ENCODE measurements at places on chromosomes 7 and 10.

- DNase-seq, result no peak
These were observed 96.9 kb upstream of the FGFR2 start for GRCh38 chr10:121694966-121695643.

- DNase-seq, result peak; percentile 10
These were observed 727 bp downstream of the ATRNL1 start for GRCh38 chr10:115093776-115094408.

DNA sequence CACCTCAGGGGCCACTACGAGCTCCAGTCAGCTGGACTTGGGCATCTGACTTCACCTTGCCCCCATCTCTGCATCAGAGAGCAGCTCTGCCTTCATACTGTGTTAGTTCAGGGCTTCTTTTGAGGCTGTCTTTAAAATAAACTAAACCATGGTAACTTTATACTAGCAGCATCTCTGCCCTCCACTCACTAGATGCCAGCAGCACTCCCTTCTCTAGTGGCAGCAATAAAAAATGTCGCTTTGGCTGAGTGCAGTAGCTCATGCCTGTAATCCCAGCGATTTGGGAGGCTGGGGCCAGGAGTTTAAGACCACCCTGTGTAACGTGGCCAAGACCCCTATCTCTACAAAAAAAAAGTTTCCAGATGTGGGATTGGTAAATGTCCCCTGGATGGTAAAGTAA lies 584.4 kb downstream of the INHBA start:
- no peak for DNase-seq

DNA sequence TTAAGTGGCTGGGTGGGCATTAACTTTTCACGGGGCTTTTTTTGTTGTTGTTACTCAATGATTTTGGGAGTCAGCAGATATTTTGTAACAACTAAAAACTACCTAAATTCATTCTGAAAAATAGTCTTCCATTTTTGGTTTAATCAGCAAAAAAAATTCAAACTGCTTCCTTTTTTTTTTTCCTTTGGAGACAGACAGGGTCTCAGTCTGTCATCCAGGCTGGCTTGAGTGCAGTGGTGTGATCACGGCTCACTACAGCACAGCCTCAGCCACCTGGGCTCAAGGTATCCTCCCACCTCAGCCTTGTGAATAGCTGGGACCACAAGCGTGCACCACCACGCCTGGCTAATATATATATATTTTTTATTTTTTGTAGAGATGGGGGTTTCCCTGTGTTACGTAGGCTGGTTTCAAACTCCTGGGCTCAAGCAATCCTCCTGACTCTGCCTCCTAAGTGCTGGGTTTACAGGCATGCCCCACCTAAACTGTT lies 36.5 kb downstream of the SKIDA1 start:
- DNase-seq, result no peak

- DNase-seq, result no peak
These were observed 6.9 kb upstream of the PFKFB3 start for GRCh38 chr10:6195846-6196245.

GRCh38 chr10:103696094-103696410 lies 159.3 kb downstream of the SH3PXD2A start:
- no peak for DNase-seq

GRCh38 chr7:39043531-39043930 lies 65.8 kb downstream of the POU6F2 start:
- DNase-seq, result no peak

DNA sequence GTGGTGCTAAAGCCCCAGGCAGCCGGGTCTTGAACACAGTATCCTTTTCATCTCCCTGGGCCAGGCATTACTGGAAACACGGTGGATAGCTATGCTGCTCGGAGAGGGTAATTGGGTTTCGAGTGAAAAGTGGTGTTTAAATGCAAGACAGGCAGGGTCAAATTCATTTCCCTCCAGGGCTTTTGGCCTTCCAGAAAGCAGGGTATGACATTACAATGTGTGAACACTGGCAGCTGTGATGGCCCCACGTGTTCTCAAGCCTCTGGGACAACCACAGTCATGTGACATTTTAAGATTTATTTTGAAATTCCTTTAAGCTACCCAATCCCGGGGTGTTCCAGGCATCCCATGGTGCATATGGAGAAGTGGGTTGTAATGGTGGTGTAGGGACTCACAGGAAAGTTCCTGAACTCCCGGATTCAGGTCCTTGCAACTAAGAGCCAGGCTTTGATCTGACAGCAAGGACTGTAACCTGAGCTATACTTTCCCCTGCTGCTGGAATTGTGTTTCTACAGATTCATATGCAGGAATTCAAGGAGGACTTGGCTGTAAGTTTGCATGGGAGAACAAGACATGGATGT lies 46.8 kb downstream of the INSYN2A start:
- no peak for DNase-seq

DNA sequence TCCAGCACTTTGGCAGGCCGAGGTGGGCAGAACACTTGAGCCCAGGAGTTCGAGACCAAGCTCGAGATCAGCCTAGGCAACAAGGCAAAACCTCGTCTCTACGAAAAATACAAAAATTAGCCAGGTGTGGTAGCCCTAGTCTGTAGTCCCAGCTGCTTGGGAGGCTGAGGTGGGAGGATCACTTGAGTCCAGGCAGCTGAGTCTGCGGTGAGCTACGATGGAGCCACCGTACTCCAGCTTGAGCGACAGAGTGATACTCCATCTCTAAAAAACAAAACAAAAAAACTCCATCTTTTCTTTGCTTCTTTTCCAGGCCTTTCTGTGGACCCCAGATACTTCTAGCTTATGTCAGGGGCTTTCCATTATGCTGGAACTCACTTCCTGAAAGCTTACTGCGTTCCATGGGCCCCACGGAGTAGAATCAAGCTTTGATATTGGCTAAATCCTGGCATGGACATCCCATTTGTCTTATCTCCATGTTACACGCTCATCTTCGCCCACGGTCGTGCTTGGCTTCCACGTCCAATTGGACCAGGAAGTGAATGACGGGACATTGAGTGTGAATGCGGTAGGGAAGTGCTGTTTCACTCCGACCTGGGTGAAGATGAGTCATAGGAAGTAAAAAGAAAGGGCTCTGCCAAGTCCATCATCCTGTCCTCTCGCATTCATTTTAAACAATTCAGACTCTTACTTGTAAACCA lies 45.7 kb downstream of the FAM171A1 start:
- no peak for DNase-seq

DNA sequence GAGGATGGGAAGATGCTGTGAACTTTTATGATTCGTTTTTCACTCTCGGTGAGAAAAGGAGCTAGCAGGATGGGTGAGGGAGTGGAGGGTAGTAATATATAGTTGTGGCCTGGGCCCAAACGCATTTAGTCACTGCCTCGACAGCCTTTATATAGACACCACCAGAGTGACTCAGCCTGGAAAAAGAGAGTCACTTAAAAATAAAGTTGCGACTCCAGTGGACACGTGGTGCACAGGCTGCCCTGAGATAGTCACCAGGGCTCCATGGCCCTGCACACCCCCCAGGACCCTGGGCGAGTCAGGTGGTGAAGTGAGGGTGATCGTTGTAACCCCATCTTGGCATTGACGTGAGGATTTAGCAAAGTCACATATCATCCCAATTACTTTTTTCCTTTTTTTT lies 106.7 kb downstream of the CUX1 start:
- peak; percentile 28 for DNase-seq

DNA sequence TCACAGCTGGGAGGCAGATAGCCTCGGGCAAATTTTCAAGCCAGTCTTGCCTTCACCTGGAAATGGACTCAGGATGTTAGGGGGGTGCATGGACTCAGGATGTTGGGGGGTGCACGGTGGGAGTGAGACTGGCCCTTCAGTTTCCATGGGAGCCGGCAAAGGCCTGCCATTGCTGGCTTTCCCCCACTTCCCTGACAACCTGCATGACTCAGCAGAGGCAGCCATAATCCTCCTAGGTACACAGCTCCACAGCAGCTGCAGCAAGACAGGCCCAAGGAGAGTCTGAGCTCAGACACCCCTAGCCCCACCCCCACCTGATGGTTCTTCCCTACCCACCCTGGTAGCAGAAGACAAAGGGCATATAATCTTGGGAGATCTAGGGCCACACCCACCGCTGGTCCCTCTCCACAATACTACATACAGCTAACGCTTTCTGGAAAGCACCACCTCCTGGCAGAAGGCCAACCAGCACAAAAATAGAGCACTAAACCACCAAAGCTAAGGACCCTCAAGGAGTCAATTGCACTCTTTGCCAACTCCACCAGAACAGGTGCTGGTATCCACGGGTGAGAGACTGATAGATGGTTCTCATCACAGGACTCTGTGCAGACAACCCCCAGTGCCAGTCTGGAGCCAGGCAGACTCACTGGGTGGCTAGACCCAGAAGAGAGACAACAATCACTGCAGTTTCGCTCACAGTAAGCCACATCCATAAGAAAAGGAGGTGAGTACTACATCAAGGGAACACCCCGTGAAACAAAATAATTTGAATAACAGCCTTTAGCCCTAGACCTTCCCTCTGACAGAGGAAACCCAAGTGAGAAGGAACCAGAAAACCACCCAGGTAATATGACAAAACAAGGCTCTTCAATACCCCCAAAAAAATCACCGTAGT lies 18.3 kb downstream of the C7orf25 start:
- DNase-seq, result no peak

- DNase-seq, result no peak
These were observed 191.5 kb upstream of the GRB10 start for GRCh38 chr7:50974240-50974639.

GRCh38 chr10:113978802-113979201 lies 64.9 kb upstream of the ADRB1 start:
- DNase-seq, result no peak

GRCh38 chr7:100884736-100885439 lies 4.6 kb downstream of the UFSP1 start:
- DNase-seq, result no peak

- no peak for DNase-seq
These were observed 17.2 kb upstream of the MPP7 start for GRCh38 chr10:28320090-28320489.

- no peak for DNase-seq
These were observed 180.2 kb downstream of the CELF2 start for GRCh38 chr10:11197878-11198277.

DNA sequence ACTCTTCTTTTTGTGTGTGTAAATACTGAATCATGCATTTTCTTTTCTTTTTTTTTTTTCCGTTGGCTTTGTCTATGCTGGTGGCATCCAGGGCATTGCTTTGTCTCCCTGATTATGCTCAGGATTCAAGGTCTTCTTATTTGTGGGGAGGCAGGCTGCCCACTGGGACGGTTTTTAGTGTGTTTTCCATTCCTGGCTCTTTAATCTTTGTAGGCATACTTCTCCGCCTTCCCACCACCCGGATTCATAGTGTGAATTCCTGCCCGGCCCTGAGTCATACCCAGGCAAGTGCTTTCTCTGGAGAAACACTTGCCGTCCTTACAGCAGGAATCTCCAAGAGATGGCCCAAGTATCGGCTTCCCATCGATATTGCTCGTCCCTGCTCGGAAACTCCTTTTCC lies 5.2 kb downstream of the ZNF655 start:
- no peak for DNase-seq

DNA sequence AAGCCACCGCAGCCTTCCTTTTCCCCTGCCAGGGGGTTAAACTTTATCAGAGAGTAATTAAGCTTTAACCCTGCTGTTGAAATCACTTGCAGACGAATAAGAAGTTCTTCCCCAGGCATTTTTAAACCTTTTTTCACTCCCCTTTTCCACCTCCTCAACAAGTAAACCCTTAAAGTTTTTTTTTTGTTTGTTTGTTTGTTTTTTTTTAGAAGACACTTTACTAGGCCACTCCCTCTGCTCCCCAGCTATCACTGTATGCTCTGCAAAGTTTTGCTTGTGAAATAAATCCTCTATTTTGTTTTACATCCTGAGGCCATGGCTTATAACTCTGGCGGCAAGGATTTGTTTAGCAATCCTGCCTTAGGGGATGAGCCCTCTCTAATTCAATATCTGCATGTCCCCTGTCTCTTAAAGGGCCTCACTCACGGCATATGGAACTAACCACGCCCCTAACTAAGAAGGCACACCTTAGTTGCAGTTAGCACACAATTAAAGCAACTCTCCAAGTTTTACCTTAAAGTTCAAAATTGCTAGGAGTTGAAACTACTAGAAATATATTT lies 1354.7 kb upstream of the LRRTM3 start:
- DNase-seq, result no peak

GRCh38 chr10:102404361-102405107 lies 9.0 kb downstream of the NFKB2 start:
- DNase-seq, result no peak

DNA sequence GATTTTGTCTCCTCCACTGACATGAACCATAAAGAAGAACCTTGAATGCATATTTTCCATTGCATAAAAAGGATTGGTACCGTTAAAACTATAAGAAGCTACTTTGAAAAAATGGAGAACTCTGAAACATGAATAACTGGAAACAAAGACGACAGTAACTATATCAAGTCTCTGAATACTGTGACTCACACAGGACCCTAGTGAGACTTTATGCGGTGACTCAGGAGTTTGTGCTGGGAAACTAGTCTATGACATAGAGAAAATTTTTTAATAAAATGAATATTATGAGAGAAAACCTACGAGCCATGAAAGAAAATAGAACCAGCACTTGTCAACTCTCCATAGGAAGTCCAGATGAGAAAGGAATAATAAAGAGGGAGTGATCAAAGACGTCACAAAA lies 339.9 kb upstream of the ADARB2 start:
- no peak for DNase-seq

All from activated naive CD8-positive, alpha-beta T cell treated with anti-CD3 and anti-CD28 coated beads, Interleukin-2, amount 50 U/mL, for 24 hours (primary cell).